ENCODE measurements at places on chromosomes 12 and 14.

DNA sequence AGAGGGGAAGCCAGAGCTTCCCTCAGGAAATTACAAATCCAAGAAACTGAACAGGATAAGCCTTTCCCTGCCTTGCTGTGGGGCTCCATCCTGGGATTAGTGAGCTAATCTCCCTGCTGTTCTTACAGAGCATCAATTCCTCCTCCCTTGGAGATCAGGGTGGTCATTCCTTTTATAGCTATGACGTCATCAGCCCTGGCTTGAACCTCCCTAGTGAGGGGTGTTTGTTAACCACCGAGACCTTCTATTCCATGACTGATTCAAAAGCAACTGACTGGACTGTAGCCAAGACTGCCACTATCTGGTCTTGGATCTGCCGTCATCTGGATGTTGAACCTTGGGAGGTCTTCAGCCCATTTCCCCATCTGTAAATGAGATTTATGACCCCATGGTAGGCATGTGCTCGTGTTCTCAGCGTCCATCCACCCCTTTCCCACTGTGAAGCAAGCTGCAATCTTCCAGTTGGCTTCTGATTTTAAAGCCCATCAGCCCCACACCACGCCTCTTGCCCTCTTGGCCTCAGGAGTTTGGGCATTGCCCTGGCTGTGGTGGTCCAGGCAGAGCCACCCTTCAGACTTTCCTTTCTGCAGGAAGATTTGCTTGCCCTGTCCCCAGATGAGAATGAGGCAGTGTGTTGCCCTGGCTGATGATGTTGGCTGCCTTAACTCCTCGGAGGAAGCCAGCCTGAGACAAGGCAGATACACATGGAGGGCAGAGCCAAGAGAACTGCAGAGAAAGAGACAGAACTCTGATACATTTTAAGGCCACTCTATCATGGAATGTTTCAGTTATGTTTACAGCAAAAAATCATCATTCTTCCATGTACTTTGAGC is 59.6 kb upstream of the ACTN1 start:
- DNase-seq = peak; percentile 74

- no peak for DNase-seq
Measured at GRCh38 chr14:33951183-33951840, 438 bp upstream of the EGLN3 start.

GRCh38 chr14:93727917-93728650 is 60.2 kb downstream of the PRIMA1 start:
- DNase-seq = no peak

GRCh38 chr14:32469388-32470160 is 140.5 kb downstream of the AKAP6 start:
- no peak for DNase-seq

DNA sequence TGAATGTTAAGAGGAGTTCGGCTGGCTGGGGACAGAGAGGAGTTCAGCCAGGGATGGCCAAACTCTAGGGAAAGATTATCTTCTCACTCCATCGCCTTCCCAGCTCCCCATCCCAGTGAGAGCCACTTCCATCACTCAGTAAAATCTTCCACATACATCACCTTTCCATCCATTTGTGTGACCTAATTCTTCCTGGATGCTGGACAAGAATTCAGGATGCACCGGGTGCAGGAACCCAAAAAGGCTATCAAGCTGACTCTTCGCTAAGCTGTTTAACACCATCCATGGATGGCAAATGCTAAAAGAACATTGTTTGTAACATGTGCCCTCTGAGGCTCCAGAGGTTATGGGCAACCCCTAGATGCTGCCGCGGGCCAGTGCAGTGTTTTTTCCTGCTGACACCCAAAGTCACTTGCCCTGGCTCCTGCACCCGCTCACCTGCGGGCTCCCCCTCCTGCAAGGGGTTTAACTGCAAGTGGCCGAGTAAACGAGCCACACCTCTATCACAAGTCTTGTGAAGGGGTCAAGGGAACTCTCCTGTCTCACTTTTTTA is 216.0 kb upstream of the NPAS3 start:
- no peak for DNase-seq

DNA sequence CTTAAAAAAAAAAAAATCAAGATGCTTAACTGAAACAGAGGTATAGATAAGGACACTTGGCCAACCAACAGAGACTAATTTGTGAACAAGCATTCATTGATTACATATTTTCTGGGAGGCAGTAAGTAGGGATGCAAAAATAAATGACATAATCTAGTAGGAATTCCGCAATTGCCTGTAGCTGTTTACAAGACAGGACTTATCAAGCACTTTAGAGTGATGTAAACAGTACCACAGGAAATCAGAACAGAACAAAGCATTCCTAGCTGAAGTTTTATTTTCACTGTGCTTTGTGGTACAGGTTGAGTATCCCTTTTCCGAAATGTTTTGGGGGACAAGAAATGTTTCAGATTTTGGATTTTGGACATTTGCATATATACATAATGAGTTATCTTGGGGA is 68.2 kb upstream of the FGD4 start:
- no peak for DNase-seq

DNA sequence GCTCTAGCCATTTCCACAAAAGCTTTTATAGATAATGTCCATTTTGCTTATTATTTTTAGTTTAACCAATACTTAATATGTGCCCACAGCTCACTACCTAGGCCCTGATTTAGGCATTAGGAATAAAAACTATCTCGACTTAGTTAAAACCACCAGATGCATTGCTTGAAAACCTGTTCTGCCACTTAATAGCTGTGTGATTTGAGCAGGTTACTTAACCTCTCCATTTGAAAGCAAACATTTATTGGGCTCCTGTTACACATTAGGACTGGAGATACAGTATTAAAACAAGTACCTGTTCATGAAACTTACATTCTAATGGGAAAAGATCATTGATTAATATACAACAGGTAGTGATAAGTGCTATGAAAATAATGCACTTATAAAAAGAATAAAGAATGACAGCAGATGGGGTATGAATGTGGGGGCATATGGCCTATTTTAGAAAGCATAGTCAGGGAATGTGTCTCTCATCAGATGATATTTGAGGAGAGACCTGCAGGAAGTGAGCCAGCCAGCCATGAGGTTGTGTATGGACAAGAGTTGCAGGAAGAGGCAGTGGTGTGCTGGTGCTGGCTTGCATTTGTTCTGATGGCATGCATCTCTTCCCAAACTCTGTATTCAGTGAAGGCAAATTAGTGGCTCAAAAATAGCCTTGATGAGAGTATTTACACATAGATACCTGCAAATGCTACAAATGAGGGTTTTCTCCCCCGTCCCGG is 34.3 kb downstream of the NOPCHAP1 start:
- no peak for DNase-seq

DNA sequence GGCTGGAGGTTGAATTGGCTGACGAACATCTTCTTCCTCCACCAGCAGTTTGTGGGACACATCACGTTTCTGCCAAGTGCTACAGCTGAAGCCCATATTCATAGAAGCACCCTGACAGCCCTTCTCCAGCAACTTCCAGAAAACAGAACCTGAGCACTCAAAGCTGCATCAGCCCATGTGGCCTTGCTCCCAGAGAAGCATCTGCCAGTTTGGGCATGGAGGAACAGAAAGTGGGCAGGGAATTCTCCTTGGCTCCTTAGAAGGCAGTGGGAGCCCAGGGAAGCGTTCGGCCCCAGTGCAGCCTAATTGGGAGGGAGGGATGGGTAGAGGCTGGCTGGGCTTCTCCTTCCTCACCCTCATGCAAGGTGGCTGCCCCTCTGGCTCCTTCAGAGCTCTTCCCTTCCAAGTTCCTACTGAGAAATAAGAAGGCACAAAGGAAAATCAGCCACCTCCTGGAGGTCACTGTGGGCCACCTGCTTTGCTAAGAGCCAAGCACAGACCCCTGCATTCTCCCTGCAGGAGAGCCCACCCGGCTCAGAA is 4.1 kb upstream of the NGB start:
- DNase-seq = no peak

DNA sequence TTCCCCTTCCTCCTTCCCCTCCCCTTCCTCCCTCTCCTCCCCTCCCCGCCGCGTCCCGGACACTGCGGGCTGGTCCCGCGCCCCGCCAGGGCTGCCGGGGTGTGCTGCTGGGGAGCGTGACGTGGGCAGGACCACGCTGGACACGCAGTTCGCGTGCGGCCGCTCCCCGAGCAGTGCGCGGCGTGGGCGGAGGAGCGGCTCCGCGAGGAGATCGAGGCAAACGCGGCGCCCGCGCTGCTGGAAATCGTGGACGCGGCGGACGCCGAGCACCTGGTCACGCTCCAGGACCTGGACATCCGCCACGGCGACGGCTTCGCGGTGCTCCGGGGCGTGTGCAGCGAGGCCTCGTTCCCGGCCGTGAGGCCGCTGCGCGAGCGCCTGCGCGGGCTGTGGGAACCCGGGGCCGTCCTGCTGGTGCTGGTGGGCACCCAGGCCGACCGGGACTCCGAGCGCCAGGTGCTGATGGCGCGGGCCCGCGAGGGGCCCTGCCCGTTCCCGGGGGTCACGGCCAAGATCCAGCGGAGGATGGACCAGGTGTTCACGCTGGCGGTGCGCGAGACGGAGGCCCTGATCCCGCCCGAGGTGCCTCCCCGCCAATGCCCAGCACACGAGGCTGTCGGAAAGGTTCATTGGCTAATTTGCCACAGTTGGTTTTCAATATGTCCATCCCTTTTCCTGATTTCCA is 84.3 kb downstream of the TNFAIP2 start:
- no peak for DNase-seq

DNA sequence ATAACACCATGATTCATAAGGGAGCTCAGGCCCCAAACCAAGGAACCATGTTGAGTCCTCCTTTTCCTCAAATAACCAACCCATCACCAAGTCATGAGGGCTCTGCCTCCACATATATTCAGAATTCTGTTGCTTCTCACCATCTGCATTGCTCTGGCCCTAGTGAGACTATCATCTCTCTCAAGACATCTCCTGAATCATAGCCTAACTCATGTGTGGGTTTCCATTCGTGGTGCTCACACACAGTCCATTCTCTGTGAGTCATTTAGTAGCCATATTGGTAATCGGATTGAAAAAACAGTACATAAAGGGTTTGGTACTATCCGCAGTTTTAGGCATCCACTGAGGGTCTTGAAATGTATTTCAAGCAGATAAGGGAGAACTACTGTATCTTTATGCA is 5.1 kb upstream of the SLC38A2 start:
- no peak for DNase-seq

DNA sequence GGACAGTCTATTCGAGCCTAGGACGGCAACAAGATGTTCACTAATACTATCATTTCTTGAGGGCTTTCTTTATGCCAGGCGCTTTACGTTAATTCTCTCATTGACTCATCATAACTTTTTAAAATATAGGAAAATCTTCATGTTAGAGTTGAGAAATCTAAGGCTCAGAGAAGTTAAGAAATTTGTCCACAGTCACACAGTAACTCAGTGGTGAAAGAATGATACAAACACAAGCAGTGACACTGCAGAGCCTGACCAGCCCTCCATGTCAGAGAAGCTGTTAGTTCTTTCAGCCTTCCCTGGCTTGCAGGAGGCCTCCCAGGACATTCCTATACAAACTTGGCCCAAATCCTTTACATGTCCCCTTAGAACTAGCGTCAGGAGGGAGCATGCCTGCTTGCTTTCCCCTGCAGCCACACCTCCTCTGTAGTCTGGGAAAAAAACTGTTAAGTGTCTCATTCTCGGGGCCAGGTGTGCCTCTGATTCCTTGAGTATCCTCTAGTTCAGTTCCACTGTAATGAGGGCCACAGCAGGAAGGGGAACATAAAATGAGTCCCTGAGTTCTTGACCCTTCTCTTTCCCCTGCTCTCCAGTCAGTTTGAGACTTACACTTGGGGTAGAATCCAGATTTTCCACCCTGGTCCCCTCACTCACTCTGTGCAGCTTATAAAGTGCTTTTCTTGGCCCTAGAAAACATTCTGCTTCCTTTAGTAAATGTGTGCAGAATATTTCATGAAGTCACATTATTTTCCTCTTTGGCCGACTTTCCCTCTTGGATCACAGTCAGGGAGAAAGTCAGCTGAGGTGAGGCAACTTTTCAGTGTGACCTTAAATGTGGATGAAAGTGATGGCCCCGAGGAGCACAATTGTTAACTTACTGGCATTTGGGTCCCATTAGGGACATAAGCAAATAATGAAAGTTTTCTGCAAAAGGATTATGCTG is 152.2 kb upstream of the HIF1A start:
- DNase-seq = no peak

DNA sequence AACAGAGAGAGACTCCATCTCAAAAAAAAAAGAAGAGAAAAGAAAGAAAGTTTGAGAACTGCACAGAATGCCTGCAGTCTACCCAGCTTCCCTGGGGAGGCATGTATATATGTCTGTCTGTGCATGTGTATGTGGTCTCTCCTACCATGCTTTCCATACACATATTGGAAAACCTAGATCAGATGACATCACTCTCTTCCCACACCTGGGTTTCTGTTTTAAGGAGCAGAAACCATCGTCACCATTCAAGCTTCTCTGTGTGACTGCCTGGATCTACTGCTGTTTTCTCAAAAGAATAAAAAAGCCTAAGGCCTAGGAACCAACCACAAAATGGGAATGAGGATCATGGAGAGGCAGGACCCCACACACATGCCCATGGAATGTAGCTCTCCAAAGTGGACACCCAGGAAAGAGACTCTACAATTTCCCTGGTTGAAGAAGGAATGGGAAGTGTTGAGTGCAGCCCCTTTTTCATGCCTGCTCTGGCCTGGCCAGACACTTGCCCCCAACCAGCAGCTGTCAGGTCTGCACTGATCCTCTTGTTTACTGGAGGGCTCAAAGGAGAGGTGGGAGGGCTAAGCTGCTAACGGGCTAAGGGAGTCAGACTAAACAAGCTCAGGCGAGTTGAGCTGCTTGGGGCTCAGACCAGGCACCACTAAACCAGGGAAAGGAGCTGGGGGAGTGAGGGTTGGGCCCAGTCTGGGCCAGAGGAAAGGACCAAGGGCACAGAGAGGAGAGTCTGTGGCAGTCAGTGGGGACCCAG is 7.7 kb upstream of the PCK2 start:
- peak; percentile 75 for DNase-seq

DNA sequence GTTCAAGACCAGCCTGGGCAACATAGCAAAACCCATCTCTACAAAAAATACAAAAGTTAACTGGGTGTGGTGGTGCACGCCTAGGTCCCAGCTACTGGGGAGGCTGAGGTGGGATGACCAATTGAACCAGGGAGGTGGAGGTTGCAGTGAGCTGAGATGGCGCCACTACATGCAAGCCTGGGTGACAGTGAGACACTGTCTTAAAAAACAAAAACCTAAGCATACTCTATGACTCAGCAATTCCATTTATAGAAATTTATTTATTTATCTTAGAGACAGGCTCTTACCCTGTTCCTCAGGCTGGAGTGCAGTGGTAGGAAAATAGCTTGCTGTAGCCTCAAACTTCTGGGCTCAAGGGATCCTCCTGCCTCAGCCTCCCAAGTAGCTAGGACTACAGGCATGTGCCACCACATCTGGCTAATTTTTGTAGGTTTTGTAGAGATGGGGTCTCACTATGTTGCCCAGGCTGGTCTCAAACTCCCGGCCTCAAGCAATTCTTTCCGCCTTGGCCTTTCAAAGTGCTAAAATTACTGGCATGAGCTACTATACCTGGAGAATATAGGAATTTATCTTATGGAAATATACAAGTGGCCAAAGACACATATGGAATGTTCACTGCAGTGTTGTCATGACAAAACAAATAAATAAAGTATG is 43.3 kb downstream of the NCKAP5L start:
- no peak for DNase-seq

DNA sequence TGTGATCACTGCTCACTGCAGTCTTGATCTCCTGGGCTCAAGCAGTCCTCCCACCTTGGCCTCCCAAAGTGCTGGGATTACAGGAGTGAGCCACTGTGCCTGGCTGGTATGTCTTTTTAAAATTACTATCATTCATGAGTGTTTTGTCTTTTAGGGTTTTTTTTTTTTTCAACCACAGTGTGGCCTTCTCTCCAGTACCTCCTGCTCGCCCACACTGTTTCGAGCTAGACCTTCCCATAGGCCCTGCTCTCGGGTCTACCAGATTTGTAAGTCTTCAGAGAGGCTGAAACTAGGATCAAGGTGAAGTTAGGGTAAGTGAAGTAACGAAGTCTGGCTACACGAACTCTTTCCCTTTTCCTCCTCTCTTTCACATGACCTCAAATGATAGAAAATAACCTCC is 1.5 kb downstream of the BIN2 start:
- no peak for DNase-seq
